ENCODE measurements at places on chromosomes 2 and 18.

DNA sequence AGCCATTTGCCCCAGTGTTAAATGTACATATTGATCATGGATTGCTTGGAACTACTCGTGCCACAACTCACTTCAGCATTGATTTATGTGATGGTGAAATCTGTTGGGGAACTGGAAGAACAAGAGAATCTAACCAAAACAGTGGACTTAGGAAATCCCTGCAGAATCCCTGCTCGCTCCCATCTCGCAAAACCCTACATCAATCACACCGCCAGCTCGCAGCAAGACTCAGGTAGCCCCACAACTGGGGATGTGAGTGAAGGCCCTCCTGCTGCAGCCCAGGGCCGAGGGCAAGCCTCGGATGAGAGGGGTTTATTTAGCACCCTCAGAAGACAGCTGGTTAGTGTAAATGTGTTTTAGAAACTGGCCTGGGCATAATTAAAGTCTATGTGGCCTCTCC, 171.6 kb downstream of the ANAPC1 start:
- DNase-seq = no peak

DNA sequence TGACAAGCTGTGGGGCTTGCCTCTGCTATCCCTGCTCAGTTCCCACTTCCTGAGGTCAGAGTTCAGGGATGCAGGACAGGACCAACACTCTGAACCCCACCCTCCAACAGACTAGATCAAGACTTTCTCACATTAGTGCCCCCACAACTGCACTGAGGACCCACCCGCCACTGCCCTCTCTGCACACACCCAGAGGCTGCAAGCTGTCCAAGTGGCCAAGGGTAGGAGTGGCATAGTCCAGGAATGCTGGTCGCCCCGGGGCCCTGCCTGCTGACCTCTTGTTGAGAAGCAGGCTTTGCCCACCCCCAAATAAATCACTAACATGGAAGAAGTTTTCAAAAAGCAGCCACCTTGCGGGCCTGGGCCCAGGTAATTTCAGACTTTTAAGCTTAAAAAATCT, 5.5 kb upstream of the KIF1A start:
- DNase-seq = no peak

DNA sequence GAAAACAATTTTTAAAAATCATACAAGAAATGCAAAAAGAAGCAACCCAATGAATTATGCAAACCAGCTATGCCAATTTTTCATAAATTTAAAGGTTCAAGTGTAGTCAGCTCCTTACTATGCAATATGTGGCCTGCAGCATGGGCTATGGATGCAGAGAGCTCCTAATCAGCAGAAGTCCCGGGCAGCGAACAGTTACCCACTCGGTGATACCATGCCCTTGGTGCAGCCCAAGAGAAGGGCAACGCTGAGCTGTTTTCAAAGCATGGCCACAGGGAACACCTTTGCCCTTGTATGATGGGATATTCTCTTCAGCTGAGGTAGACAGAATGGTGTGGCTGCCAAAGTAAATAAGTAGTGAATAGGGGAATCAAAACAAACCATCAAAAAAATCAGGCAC, 17.3 kb upstream of the ARL5A start:
- no peak for DNase-seq

GRCh38 chr2:6072768-6073167, 380.6 kb downstream of the SOX11 start:
- DNase-seq = peak; percentile 6

- DNase-seq = no peak
These were observed 122.1 kb upstream of the RMDN2 start for GRCh38 chr2:37802899-37803379.

DNA sequence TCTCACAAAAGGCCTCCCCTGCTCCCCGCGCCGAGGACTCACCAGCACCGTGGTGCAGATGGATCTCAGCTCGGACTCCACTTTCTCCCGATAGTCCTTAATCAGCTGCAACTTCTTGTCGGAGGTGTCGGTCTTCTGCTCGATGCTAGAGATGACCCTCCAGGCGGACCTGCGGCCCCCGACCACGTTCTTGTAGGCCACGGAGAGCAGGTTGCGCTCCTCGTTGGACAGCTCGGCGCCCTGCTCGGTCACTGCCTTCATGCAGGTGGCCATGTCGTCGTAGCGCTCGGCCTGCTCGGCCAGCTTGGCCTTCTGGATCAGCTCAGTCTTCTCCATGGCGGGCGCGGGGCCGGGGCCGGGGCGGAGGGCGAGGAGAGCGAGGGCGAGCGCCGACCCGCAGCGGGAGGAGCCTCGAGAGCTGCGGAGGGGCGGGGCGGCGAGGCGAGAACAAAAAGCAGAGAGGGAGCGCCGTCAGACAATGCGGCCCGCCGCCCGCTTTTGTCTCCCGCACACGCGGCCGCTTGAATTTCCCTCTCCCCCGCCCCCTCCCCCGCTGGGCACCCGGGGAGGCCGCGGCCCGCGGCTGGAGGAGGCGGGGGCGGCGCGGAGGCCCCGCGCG, 571 bp downstream of the YWHAQ start:
- DNase-seq = peak; percentile 55

- DNase-seq = peak; percentile 37
These were observed 26.5 kb upstream of the RFX8 start for GRCh38 chr2:101501443-101501842.

- DNase-seq = no peak
These were observed 12.6 kb downstream of the MBP start for GRCh38 chr18:77119851-77120491.

GRCh38 chr2:191566344-191566743, 111.6 kb upstream of the NABP1 start:
- DNase-seq = peak; percentile 38

GRCh38 chr2:160290598-160290997, 90.5 kb upstream of the ITGB6 start:
- no peak for DNase-seq

DNA sequence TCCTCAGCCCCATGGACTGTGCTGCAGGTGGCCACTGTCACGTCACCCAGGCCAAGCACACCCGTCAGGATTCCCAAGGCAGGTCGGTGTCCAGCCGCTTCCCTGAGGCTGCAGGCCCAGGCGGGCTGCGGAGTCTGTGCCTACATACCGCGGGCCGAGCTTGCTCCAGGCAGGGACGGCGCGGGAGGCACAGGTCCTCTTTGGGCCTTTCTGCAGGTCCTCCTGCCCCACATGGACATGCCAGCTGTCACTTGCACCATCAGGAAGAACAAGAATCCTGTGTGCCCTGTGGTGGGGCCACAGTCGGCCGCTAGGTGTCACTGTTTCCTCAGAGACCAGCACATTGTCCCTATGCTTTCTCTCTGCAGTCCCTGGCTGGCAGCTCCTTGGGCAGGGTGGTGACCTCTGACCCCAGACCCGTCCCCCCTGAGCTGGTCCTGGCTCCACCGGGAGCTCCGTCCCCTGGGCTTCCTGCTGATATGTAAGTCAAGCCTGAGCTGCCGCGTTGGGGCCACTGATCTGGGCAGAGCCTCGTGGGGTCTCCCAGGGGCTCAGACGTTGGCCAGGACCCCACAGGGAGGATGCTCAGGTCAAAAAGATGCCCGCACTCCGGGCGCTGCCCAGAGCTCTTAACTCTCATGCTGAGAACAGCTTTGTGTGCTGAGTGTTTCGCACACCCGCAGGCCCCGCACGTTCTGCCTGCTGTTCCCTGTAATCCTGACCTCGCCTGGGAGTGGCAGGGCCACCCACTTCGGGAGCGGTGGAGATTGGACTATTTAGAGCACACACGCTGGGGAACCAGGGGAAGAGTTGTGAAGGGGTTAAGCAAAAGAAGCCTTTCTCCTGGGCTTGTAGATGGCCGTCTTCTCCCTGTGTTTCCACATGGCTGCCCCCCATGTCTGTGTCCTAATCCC, 17.3 kb upstream of the AGXT start:
- DNase-seq = peak; percentile 44

DNA sequence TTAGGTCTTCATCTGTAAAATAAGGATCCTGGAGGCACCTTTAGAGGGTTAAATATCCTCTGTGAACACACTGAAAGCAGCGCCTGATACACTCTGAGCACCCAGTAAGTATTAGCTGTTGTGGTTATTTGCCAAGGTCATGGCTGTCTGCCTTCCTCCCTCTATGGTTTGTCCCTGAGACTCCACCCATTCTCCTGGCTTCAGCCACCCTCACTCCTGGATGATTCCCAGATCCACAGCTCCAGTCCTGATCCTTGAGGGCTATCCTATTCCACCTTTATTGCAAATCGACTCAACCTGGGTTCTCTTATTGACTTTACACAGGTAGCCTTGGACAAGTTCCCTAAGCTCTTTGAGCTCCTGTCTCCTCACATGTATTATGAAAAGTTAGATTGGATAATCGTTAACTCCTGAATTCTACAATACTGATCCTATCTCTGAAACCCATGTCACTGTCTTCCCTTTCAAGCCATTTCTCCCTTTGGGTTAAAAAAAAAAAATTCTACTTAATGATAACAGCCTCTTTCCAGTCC, 162.3 kb downstream of the LAMA3 start:
- no peak for DNase-seq

- no peak for DNase-seq
These were observed 68.8 kb downstream of the MEP1B start for GRCh38 chr18:32258558-32259204.

DNA sequence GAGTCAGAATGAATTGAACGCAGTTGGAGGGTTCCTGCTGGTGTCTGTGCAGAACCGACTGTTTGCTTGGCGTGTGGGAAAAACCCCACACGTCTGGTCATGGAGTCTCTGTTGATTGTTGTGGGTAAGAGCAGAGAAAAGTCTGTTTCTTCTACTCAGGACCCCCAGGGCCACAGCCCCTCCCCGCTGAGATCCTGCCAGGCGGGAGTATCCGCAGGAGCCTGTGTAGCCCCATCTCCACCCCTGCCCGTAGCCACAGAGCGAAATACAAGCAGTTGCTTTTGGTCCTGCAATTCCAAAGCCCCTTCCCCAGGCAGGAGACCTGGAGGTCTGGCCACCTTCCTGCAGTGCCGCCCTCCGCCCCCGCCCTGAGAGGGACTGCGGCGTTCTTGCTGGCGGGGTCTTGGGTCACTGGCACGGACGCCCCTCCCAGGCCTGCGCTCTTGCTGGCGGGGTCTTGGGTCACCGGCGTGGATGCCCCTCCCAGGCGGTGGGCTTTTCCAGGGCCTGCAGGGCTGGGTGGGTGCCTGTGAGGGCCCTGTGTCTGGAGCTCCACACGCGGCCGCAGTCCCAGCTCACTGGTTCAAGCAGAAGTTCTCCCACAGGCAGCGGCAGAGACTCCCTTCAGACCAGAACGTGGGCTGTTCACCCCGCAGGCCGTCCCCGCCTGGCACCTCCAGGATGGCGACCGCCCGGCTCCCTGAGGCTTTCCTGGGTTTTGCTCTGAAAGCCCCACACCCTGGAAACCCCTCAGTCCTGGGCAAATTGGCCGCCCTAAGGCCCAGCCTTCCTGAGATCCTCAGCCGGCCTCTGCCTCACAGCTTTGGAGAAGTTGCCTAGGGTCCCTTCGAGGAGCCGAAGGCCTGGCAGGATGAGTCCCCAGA, 76.0 kb upstream of the CTDP1 start:
- DNase-seq = no peak

DNA sequence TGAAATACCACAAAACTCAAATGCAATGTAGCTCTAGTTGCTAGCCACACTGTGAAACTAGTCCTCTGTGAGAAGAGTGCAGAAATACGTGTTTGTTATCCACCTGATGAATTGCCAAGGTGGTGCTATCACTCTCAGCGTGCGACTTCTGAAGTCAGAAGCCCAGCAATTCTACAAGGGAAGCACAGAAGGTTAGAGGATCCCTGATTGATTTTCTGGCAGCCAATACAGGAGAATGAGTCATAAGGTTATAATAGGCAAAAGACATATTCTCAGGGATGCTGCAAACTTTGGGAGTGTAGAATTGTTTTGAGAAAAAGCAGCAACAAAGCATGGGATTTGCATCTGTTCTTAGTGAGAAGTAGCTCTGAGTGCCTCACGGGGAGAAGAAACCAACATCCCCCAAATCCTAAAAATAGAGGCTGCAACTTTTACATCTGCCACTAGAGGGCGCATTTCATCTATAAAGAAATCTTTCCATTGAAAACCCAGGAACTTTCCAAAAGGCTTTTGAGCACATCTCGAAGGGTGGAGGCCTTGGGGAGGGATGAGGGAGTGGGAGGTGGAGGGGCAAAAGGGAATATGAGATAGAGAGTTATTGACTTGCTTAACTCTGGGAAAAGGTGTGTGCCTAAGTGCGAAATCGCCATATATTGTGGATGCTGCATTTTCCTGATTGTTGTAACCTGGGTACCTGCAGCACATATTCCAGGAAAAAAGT, 78.0 kb downstream of the TMEM182 start:
- DNase-seq = peak; percentile 35

GRCh38 chr2:102063941-102064678, 72.3 kb downstream of the IL1R2 start:
- DNase-seq = no peak

DNA sequence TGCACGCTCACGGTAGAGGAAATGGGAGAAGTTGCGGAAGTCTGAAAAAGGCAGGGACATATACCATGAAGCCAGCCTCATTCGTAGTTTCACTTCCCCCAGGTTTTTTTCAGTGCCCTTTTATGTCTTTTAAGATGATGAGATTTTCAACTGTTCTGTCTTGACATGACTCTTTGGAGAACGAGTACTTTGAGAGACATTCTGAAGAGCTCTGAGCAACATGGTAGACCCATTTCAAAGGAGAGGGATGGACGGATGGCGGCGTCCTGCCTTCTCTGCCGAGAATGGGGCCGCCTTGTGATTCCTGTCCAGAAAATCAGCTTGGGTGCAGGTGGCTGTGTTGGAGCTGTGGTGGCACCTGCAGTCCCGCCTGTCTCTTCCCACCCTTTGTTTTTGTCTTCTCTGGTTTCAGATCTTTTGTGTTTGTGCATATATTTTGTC, 41.7 kb downstream of the SH3BP4 start:
- DNase-seq = no peak

GRCh38 chr2:95525294-95526035, 40.9 kb upstream of the TRIM43B start:
- peak; percentile 30 for DNase-seq

- no peak for DNase-seq
These were observed 80.6 kb downstream of the GFPT1 start for GRCh38 chr2:69306393-69306821.

DNA sequence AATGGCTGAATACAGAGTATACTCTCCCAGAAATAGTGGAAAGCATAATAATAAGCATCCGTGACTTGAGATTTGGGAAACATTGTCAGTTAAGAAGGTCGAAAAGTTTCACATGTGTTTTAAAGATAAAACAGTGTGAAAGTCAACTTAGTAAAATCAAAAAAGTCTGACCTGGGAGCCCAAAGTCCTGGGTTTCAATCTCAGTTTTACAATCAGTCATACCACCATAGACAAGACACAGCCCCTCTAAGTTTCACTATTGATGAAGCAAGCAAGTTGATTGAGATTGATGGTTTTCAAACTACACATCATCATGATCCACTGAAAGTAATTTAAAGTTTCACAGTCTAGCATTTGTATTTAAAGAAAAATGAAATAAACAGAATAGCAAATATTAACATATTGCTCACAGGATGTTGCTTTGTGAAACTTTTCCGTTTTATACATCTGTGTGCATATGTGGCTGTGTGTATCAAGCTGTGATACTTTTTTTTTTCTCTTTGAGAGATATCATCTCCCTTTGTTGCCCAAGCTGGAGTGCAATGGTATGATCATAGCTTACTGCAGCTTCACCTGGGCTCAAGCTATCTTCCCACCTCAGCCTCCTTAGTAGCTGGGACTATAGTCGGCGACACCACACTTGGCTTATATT, 71.1 kb downstream of the PIK3C3 start:
- DNase-seq = no peak

Measured in NCI-H526 treated with DMSO at 0.1 percent for 48 hours (cell line).